Neural crest cell (in vitro differentiated cells): ENCODE measurements at places on chromosomes 2 and 18. TPM values are rescaled to one million over a fixed set of nuclear protein-coding genes. Genes with fewer than 3 reads are reported as not detected.

The PTPRN gene
- 3.2 and 4.1 TPM in 2 replicates for total RNA-seq

The PTPN2 gene
- 31.7 and 34.4 TPM in 2 replicates for total RNA-seq

The TNS1 gene
- 11.3 and 14.5 TPM in 2 replicates for total RNA-seq

The ARHGEF33 gene
- total RNA-seq: 0.59 and 1.1 TPM in 2 replicates

The PDE11A gene
- 0.23 and 0.28 TPM in 2 replicates for total RNA-seq

The SRD5A2 gene
- not detected in 2 replicates for total RNA-seq

The DSG1 gene
- not detected in 2 replicates for total RNA-seq

The HOXD4 gene
- 1.3 TPM in 2 replicates for total RNA-seq

The MYO1B gene
- total RNA-seq: 107 and 116 TPM in 2 replicates

- no peak for DNase-seq
- peaks cover 18% of the 10 kb centered on the region for H3K4me1 ChIP-seq
- H3K27ac ChIP-seq: no peak overlapping the region
- no peaks in the 10 kb centered on the region for H3K27me3 ChIP-seq
Observed at GRCh38 chr2:235414422-235414821, 79.4 kb upstream of the AGAP1 start.

- H3K4me3 ChIP-seq: no peak overlapping the region
- no peak overlapping the region for H3K27ac ChIP-seq
- H3K27me3 ChIP-seq: no peaks in the 10 kb centered on the region
Observed at GRCh38 chr18:65435534-65435933, 315.3 kb upstream of the CDH7 start.

DNA sequence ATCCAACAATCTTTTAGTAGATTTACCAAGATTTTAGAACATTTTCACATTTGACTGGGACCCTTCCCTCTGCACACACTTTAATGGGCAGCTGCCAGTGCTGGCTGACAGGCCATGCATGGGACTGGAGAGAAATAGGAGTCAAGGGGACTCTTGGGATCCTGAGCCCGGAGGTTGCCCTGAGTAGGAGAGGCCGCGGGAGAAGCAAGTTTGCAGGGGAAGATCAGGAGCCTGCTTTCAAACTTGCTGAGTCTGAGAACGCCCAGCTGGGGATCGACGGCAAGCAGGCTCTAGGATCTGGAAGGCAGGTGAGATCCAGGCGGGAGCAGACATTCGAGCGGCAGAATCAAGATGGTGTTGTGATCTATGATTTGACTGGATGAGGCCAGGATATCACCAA lies 186.1 kb downstream of the HDAC4 start:
- H3K36me3 ChIP-seq: peaks cover 6% of the 10 kb centered on the region
- peak overlapping the region; percentile 4 for H3K4me3 ChIP-seq
- peaks cover 72% of the 10 kb centered on the region for H3K4me1 ChIP-seq

- DNase-seq: no peak
- H3K4me1 ChIP-seq: peaks cover 57% of the 10 kb centered on the region
- peaks cover 2% of the 10 kb centered on the region for H3K36me3 ChIP-seq
- H3K27me3 ChIP-seq: no peaks in the 10 kb centered on the region
- no peak overlapping the region for H3K27ac ChIP-seq
Observed at GRCh38 chr2:224579411-224579810, 5.8 kb downstream of the CUL3 start.

DNA sequence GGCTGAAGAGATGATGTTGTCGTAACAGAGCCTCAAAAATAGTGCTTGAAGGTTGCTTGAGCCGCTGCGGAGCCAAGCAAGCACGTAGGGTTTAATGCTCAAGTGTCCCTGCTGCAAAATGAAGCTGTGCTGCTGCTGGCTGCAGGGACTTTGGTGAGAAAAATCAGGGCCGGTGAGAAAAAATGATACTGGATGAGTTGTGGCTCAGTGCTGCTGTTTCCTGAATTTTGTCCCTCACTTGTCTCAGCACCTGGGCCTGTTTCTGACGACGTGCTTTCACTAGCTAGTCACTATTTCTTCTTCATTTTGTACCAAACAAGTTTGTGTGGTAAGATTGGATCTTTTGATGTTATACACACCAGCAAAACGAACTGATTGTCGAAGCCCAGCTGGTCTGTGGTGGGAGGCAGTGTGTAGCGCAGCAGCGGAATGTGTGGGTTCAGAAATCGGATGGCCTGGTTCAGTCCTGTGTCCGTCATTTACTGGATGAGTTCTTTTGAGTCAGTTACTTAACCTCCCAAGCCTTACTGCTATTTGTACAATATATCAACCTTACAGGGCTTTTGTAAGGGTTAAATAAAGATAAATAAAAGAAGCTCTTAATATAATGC lies 172.8 kb upstream of the FOSL2 start:
- peaks cover 8% of the 10 kb centered on the region for H3K4me1 ChIP-seq
- H3K27me3 ChIP-seq: no peaks in the 10 kb centered on the region
- no peaks in the 10 kb centered on the region for H3K36me3 ChIP-seq
- H3K27ac ChIP-seq: no peak overlapping the region

DNA sequence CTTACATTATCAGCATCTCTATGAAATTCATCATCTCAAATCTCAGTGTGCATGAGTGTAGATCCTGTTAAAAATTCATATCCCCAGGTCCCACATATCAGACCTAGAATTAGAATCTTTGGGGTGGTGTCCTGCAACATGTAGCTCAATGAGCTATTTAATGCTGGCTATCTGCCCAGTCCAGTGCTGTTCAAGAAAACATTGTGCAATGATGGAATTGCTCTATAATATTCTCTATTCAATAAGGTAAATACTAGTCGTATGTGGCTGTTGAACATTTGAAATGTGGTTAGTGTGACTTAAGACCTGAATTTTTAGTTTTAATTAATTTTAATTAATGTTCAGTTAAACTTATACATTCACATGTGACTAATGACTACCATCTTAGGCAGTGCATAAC lies 127.4 kb downstream of the NOL4 start:
- no peak overlapping the region for H3K4me3 ChIP-seq
- no peaks in the 10 kb centered on the region for H3K27me3 ChIP-seq
- no peak overlapping the region for H3K27ac ChIP-seq
- no peak for DNase-seq
- no peaks in the 10 kb centered on the region for H3K36me3 ChIP-seq

DNA sequence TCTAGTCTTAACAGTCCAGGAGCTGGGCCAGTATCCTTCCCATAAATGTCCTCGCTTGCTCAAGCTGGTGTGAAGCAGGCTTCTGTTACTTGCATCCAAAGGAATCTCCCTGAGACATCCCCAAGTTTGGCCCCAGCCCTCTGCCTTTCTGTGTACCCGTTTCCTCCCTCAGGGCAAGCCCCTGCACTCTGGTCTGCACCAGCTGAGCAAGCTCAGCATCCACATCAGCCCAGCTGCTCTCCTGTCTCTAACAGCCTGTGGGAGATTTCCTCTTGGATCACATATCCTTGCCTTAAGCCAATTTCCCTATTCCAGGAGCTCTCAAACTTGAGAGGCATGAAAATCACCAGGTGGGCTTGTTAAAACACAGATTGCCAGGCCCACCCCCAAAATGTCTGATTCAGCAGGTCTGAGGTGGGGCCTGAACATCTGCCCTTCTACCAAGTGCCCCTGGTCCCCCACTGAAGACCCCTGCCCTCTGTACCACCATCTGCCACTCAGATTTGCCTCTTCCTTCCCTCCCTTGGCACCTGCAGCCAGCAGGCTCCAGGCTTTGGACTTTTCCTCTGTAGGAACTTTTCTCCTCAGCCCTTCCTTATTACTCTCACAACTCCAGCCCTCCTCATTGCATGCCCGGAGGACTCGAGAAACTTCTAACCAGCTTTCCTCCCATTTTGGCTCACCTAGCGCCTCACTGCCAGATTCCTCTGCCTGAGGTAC lies 32.1 kb downstream of the REEP1 start:
- H3K27ac ChIP-seq: no peak overlapping the region
- H3K27me3 ChIP-seq: no peaks in the 10 kb centered on the region
- no peaks in the 10 kb centered on the region for H3K36me3 ChIP-seq
- H3K4me1 ChIP-seq: peaks cover 22% of the 10 kb centered on the region

- no peaks in the 10 kb centered on the region for H3K36me3 ChIP-seq
- H3K27me3 ChIP-seq: no peaks in the 10 kb centered on the region
- H3K27ac ChIP-seq: peak overlapping the region; percentile 43
Observed at GRCh38 chr2:127097841-127098651, 8.9 kb downstream of the BIN1 start.

- DNase-seq: no peak
- H3K4me3 ChIP-seq: no peak overlapping the region
- H3K27ac ChIP-seq: no peak overlapping the region
- no peaks in the 10 kb centered on the region for H3K4me1 ChIP-seq
- peaks cover 4% of the 10 kb centered on the region for H3K36me3 ChIP-seq
- H3K27me3 ChIP-seq: no peaks in the 10 kb centered on the region
Observed at GRCh38 chr2:75303227-75303626, 103.9 kb upstream of the TACR1 start.

- no peaks in the 10 kb centered on the region for H3K36me3 ChIP-seq
- H3K4me3 ChIP-seq: no peak overlapping the region
- no peak overlapping the region for H3K27ac ChIP-seq
Observed at GRCh38 chr18:38551881-38552280, 986.3 kb upstream of the CELF4 start.

GRCh38 chr2:177604271-177605065 lies 211.9 kb downstream of the AGPS start:
- DNase-seq: peak; percentile 42
- peak overlapping the region; percentile 65 for H3K27ac ChIP-seq
- H3K4me3 ChIP-seq: no peak overlapping the region
- peaks cover 2% of the 10 kb centered on the region for H3K27me3 ChIP-seq

GRCh38 chr2:213238753-213239495 lies 45.3 kb upstream of the SPAG16 start:
- no peak overlapping the region for H3K27ac ChIP-seq
- DNase-seq: no peak
- no peak overlapping the region for H3K4me3 ChIP-seq
- H3K36me3 ChIP-seq: no peaks in the 10 kb centered on the region
- H3K27me3 ChIP-seq: no peaks in the 10 kb centered on the region

- no peaks in the 10 kb centered on the region for H3K36me3 ChIP-seq
- no peak overlapping the region for H3K27ac ChIP-seq
- no peak for DNase-seq
- no peak overlapping the region for H3K4me3 ChIP-seq
- H3K27me3 ChIP-seq: no peaks in the 10 kb centered on the region
- no peaks in the 10 kb centered on the region for H3K4me1 ChIP-seq
Observed at GRCh38 chr2:224369028-224369632, 32.8 kb downstream of the FAM124B start.

GRCh38 chr2:175180701-175181103 lies 808 bp downstream of the ATP5MC3 start:
- peaks cover 4% of the 10 kb centered on the region for H3K36me3 ChIP-seq
- H3K4me1 ChIP-seq: peaks cover 16% of the 10 kb centered on the region
- peak overlapping the region; percentile 93 for H3K4me3 ChIP-seq
- peak; percentile 14 for DNase-seq
- H3K27me3 ChIP-seq: no peaks in the 10 kb centered on the region

GRCh38 chr18:62170857-62171256 lies 16.0 kb downstream of the PIGN start:
- no peak overlapping the region for H3K4me3 ChIP-seq
- H3K36me3 ChIP-seq: peaks cover 3% of the 10 kb centered on the region
- H3K27ac ChIP-seq: no peak overlapping the region
- H3K27me3 ChIP-seq: no peaks in the 10 kb centered on the region

- H3K27ac ChIP-seq: no peak overlapping the region
- no peak overlapping the region for H3K4me3 ChIP-seq
- DNase-seq: no peak
- no peaks in the 10 kb centered on the region for H3K27me3 ChIP-seq
- H3K4me1 ChIP-seq: peaks cover 16% of the 10 kb centered on the region
Observed at GRCh38 chr2:234488913-234489451, 7.9 kb downstream of the ARL4C start.

- peaks cover 23% of the 10 kb centered on the region for H3K36me3 ChIP-seq
- no peaks in the 10 kb centered on the region for H3K27me3 ChIP-seq
- peaks cover 13% of the 10 kb centered on the region for H3K4me1 ChIP-seq
Observed at GRCh38 chr18:49591775-49592174, 29.9 kb downstream of the LIPG start.

- no peak for DNase-seq
- H3K27ac ChIP-seq: no peak overlapping the region
- peaks cover 62% of the 10 kb centered on the region for H3K4me1 ChIP-seq
- H3K36me3 ChIP-seq: peaks cover 21% of the 10 kb centered on the region
- H3K27me3 ChIP-seq: no peaks in the 10 kb centered on the region
- H3K4me3 ChIP-seq: no peak overlapping the region
Observed at GRCh38 chr2:232261776-232262175, 116.8 kb upstream of the ALPP start.

GRCh38 chr18:60804415-60804814 lies 431.8 kb upstream of the MC4R start:
- no peaks in the 10 kb centered on the region for H3K36me3 ChIP-seq
- H3K4me3 ChIP-seq: no peak overlapping the region
- no peaks in the 10 kb centered on the region for H3K4me1 ChIP-seq
- H3K27me3 ChIP-seq: peaks cover 10% of the 10 kb centered on the region
- no peak overlapping the region for H3K27ac ChIP-seq

DNA sequence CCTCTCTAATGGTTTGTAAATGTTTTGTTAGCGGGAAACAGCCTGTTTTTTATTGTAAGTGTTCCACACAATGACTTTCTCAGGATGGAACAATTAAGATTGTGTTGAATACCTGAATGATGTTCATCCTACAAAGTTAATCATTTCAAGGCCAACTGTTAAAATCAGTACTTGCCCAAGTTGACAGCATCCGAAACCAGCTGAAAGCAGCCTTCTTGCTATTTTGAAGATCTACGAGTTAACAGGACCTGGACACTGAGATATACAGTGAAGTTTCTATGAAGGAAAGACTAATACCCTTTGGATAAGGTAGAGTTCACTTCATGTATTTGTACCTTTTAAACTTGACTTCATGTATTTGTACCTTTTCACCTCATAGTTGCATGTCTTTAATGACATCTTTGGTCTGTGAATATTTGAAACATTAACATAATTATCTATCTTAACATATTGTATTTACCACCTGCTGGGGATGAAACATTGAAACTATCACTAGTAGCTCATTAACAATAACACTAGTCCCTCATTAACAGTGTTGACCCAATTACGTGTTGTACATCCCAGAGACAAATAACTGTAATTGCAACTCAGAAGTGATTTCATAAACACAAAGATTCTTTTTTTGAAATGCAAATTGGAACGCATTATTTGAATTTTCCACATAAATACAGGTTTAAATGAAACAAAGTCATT lies 556.0 kb upstream of the MEX3C start:
- no peaks in the 10 kb centered on the region for H3K27me3 ChIP-seq
- H3K4me1 ChIP-seq: peaks cover 5% of the 10 kb centered on the region
- no peak overlapping the region for H3K4me3 ChIP-seq
- no peak for DNase-seq

GRCh38 chr2:185978634-185979407 lies 240.2 kb downstream of the FSIP2 start:
- H3K36me3 ChIP-seq: no peaks in the 10 kb centered on the region
- H3K4me1 ChIP-seq: peaks cover 3% of the 10 kb centered on the region
- no peaks in the 10 kb centered on the region for H3K27me3 ChIP-seq
- no peak for DNase-seq
- no peak overlapping the region for H3K27ac ChIP-seq
- H3K4me3 ChIP-seq: no peak overlapping the region

GRCh38 chr2:240896871-240897692 lies 1.1 kb upstream of the MAB21L4 start:
- no peak overlapping the region for H3K27ac ChIP-seq
- no peaks in the 10 kb centered on the region for H3K27me3 ChIP-seq
- no peak overlapping the region for H3K4me3 ChIP-seq
- DNase-seq: no peak
- H3K4me1 ChIP-seq: peaks cover 4% of the 10 kb centered on the region
- no peaks in the 10 kb centered on the region for H3K36me3 ChIP-seq
